ENCODE measurements at places on chromosomes 1 and 21. TPM values are rescaled to one million over a fixed set of nuclear protein-coding genes. Genes with fewer than 3 reads are reported as not detected.
A peak's percentile ranks its signal among the peaks of the same experiment; 100 is the strongest.

DNA sequence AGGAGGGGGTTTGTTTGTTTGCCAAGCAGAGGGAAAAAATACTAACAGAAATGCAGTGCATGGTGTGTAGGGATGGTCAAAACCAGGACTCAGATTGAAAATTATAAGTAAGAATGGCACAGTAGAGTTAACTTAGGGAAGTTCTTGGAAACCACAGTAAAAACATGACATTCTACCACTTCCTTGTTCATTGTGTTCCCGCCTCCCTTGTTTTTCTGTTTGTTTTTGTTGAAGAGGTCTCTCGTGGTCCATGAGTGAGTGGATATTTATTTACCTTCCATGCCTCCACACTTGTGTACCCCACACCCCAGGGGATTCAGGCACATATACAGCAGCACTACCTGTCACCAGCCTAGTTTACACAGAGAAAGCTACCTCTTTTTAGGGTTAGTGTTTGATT, 69.6 kb downstream of the OLFML2B start:
- H3K4me1 ChIP-seq: peaks cover 28% of the 10 kb centered on the region
- H3K27ac ChIP-seq: no peak overlapping the region
- no peak overlapping the region for H3K4me3 ChIP-seq
- no peaks in the 10 kb centered on the region for H3K27me3 ChIP-seq
- peaks cover 6% of the 10 kb centered on the region for H3K36me3 ChIP-seq

DNA sequence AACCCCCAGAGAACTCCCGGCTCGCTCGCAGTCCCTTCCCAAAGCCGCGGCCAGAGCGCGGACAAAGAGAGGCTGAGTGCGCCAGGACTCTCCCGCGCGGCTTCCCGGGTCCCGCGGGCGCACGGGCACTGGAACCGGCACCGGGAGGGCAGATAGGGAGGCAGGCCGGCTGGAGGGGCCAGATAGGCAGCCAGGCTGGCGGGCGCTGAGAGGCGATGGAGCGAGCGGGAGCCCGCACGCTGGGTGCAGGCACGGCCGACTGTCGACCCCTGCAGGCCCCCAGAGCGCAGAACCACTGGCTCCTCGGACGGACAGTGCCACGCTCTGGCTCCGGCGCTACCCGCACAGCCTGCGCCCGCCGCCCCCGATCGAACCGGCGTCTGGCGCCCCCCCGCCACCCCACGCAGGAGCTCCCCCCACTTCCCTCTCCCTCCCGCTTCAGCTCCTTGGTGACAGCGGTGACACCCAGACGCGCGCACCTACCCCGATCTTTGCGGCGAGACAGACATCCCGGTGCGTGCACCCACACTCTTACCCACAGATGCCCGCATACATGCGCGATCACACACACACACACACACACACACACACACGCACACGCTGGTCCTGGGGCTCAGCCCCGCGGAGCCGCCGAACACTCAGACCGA, 534 bp downstream of the SLC6A9 start:
- peak overlapping the region; percentile 82 for H3K4me3 ChIP-seq
- peak; percentile 37 for DNase-seq
- H3K27me3 ChIP-seq: no peaks in the 10 kb centered on the region
- H3K4me1 ChIP-seq: peaks cover 55% of the 10 kb centered on the region
- H3K27ac ChIP-seq: peak overlapping the region; percentile 98

DNA sequence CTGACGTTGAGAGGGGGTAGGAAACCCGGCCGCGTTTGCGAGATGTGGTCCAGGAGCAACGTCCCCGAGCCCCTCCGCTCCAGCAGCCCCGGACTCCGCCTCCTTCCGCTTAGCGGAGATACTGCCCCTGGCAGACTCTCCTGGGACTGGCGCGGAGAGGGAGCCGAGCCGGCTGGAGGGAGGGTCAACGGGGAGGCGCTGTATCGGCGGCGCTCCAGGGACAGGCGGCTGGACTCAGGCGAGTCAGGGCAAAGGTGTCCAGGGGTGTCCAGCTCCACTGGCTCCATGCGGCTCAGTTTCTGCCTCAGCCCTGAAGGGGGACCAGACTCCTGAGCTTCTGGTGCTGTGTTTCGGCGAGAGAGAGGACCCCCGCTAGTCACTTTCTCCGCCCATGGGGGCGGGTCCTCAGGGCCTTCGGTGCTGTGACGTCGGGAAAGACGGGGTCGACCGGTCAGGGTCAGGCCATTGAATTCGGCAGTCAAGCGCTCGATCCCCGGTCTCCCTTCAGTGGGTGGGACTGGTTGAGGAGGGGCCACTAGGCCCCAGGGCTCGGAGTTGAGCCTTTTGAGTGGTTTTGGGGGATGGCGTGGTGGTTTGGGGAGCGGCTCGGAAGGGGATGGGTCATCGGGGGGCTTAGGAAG, 2.8 kb upstream of the LIX1L start:
- peak; percentile 77 for DNase-seq
- peaks cover 36% of the 10 kb centered on the region for H3K27me3 ChIP-seq
- H3K4me1 ChIP-seq: peaks cover 43% of the 10 kb centered on the region
- H3K36me3 ChIP-seq: no peaks in the 10 kb centered on the region
- peak overlapping the region; percentile 67 for H3K4me3 ChIP-seq
- peak overlapping the region; percentile 89 for H3K27ac ChIP-seq

The C4BPB gene
- not detected for total RNA-seq

DNA sequence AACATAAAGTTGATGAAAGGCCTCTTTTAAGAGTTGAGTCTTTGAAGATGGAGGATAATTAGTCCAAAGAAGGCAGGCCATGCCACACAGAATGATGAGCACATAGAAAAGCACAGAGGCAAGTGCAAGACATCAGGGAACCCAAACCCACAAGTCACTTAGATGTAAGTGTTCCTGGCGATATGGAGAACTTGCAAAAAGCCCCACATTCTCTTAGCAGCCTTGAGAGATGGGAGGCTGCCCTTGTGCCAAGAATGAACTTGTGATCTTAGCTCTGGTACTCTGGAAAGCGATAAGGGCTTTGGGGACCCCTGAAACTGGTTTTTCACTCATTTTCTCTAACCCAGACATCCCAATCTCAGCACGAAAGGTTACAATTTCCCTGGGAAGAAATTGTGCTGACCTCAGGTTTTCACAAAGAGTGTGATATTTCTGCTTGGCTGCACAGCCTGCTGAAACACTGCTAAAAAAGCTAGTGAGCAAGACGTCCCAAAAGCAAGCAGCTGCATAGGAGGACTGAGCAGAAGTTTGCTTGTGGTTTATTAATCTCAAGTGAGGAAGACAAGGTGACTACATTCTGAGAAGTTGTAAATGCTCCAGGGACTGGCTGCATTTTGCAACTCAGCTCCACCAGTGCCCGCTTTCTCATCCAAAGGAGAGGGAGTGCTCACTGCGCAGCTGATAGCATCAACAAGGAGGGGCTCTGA, 496.9 kb upstream of the CAMK1G start:
- H3K36me3 ChIP-seq: no peaks in the 10 kb centered on the region
- H3K4me3 ChIP-seq: no peak overlapping the region
- H3K27ac ChIP-seq: no peak overlapping the region
- H3K4me1 ChIP-seq: no peaks in the 10 kb centered on the region

DNA sequence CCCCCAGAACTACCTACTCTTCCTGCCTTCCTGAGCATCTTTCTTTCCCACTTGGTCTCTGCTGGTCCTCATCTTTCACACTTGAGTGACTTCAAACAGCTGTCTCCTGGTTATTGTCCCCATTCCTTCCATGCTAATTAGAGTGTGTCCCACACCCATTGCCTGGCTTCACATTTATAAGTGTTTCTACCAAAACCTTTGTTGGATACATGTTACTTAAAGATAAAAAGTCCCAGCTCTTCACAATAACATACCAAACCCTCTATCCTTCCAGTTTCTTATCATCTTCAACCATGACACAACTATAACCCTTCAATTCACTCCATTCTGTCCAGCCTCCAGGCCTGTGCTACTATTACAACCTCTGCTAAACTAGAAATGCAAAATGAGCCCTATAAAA, 41.0 kb downstream of the VCAM1 start:
- no peaks in the 10 kb centered on the region for H3K27me3 ChIP-seq
- DNase-seq: no peak
- H3K4me1 ChIP-seq: no peaks in the 10 kb centered on the region
- no peak overlapping the region for H3K27ac ChIP-seq
- no peak overlapping the region for H3K4me3 ChIP-seq

GRCh38 chr1:163744301-163744887, 422.6 kb downstream of the NUF2 start:
- no peaks in the 10 kb centered on the region for H3K27me3 ChIP-seq
- no peak for DNase-seq
- H3K27ac ChIP-seq: no peak overlapping the region
- H3K36me3 ChIP-seq: no peaks in the 10 kb centered on the region
- no peak overlapping the region for H3K4me3 ChIP-seq

GRCh38 chr1:67429011-67429527, 1.1 kb downstream of the SERBP1 start:
- H3K4me1 ChIP-seq: peaks cover 23% of the 10 kb centered on the region
- no peak for DNase-seq
- H3K4me3 ChIP-seq: peak overlapping the region; percentile 88
- no peaks in the 10 kb centered on the region for H3K36me3 ChIP-seq
